Stimulated activated CD8-positive, alpha-beta memory T cell treated with anti-CD3 and anti-CD28 coated beads, Interleukin-7, amount 100 ng/mL, for 24 hours (primary cell): ENCODE measurements at places on chromosomes 4 and X.

DNA sequence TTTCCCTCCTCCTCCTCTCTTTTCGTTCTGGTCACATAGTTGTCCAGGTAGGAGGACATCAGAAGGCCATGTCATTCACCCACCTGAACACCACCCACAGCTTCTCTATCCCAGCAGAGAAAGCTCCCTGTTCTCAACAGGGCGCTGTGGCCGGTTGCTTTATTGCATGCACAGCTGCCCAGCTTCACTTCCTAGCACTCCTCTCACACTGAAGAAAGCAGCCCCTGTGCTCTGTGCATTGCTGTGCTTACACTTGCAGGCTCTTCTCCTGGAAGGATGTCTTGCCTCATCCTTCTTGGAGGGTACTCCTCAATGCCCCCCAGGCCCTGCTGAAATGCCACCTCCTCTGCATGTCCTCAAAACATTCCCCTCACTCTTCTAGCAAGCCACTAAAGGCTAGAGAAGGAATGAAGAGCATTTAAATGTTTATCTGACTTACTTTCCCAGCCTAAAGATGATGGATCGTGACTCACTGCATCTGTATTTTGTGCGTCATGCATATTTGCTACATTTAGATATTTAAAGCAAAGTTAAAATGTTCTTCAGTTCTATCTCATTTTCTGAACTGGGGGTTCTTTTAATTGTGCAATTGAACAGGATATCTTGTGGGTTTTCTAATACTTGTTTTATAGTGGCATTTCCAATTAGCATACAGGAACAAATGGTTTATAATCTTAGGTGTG, 186.4 kb upstream of the PUDP start:
- no peak for DNase-seq

GRCh38 chr4:95821867-95822266, 18.0 kb upstream of the PDHA2 start:
- no peak for DNase-seq

DNA sequence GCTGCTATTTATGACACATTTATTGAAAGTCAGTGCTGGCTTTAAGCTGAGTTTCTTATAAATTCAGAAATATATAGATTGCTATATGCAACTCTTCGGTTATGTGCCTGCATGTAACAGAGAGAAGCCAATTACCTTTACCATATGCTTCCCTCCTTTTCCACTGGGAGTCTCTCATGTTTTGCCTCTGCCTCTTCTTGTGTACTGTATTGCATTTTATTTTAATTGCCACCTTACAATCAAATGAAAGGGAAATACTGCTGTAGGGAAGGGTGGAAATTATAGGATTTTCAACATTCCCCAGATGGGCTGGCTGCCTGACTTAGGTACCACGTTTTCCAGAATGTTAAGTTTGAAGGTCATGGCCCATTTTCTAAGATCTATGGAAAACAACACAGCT, 655.4 kb upstream of the SLIT2 start:
- DNase-seq: no peak

DNA sequence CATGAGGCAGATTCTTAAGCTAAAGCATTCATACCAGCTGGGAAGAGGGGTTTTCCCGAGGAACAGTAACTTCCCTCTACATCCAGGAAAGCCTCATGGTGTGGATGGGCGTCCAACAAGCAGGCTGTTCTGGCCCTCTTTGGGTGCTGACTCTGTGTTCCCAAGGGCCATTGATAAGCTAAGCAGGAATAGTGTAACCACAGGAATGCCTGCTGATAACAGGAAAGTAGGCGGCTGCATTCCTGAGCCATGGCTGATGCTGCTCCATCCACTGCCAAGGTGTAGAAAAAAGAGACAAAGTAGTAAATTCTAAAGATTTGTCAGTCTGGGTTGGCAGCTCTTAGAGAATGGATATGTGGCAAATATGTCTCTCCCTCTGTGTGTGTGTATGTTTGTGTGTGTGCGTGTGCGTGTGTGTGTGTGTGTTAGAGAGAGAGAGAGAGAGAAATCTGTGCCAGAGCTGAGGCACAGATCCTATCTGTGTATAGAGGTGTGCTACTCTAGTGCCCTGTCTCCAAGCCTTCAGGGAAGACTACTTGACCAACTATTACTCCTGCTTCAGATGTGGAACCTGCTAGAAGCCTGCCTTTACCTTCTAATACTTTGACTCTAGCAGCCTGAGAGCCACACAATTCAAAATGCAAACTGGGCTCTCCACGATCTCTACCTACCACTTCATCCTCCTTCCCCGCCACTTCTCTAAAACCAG, 353.1 kb upstream of the NR3C2 start:
- DNase-seq: no peak

- no peak for DNase-seq
These were observed 173.8 kb upstream of the PPP1R2C start for GRCh38 chrX:42951747-42952146.

DNA sequence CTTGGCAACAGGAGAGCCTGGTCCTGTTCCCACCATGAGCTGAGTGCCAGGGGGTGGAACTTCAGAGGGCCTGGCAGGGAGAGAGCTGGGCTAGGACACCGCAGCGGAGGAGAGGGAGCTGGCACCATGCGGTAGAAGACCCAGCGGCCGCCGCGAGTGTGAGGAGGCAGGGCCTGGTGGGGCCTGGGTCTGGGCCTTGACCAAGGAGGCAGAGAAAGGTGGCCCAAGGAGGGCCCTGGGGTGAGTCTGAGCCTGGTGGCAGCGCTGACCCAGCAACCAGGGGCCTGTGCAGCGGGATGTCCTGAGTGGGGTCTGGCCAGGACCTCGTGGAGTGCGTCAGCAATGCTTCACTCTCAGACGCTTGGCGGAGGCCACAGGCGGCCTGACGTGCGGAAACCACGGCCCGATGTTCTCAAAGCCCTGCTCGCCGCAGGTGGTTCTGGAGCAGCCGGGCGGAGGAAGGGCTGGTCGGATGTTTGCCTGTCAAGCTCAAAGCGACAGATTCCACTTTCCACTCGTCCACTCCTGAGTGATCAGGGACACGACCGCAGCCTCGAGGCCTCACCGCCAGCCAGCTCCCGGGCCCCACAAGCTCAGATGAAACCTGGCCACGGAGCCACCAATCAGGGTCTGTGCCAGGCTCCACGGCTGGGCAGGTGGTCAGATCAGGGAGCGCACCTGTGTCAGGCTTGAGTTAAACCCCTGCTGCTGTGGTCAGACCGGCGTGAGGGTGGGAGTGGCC, 20.8 kb downstream of the ATP5ME start:
- no peak for DNase-seq

DNA sequence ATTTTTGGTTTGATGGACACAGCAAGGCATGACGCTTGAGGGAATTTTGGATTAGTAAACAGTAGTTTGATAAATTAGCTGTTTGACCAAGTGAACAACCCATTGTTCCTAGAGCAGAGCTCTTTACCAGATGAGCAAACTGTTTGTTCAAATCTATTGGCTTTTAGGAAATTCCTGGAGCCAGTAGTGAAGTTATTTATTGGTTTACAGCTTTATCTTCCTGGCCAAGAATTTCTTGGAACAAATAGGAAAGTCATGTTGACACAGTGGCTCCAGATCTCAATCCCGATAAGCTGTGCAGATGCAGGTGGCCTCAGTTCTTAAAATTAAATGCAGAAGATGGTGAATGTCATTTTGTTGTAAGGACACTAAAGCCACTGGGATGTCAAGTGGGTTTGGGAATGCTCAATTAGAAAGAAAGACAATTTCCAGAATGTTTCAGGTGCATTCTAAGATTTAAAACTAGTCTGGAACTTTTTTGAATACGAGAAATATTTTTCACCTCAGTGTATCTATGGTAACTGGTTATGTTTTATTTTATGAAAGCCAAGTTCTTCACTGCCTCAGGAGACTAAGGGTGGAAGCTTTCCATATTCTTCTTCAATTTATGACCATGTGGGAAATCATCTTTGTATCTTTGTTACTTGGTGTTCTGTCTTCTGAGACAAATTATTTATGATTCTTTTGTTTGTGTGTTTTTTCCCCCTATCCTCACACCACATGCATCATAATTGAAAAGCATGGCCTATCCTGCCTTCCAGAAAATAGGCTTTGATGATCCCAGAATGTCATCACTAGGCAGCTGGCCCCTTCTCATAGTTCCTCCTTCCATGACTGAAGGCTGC, 554.5 kb downstream of the STIM2 start:
- DNase-seq: no peak

DNA sequence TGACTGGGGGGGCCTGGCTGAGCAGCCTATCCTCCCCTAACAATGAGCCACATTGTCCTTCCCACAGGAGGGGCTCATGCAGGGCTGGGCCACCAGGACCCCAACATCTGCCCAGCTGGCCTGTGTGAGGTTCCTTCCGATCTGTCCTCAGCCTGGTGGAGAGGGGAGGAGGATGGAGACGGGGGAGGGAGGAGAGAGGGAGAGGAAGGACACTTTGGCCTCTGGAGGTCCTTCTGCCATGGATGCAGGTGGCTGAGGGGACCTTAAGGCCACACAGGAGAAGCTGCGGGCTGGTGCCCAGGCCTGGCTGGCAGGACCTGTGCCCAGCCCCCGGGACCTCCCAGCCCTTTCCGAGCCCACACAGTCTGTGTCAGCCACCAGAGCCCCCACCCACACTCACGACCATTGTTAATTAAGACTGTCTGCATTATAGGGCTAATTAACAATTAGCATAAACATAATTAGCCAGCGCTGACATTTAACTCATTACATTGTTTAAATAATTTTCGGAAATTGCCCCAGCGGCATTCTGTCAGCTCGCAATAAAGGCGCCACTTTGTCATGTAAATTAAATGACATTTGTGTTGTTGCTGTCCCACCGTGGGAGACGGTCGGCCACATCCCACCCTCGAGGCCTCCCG, 53.0 kb upstream of the NKX1-1 start:
- no peak for DNase-seq

GRCh38 chr4:105895583-105896460, 551 bp downstream of the NPNT start:
- no peak for DNase-seq

DNA sequence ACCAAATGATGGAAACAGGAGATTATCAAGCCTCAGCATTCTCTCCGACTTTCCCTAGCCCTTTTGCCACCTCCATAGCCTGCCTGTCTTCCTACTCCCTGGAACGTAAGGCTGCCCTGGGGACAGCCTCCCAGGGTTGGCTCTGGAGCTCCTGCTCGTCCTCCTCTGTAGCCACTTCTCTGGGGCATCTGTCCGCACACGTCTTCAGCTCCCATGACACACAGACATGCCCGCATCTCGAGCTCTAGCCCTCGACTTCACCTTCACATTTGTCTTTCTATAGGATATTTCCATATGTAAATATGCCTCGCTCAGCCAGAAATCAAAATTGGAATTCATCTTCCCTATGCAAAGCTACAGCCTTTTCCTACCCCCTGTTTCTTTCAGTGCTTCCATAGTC, 67.7 kb downstream of the TSC22D3 start:
- DNase-seq: no peak

- no peak for DNase-seq
These were observed 4.1 kb upstream of the EPGN start for GRCh38 chr4:74304095-74304625.

GRCh38 chr4:79445371-79445781, 37.3 kb upstream of the GK2 start:
- no peak for DNase-seq

GRCh38 chrX:1084689-1085088, 127.8 kb downstream of the CRLF2 start:
- DNase-seq: no peak

GRCh38 chrX:13188731-13189309, 131.0 kb downstream of the ATXN3L start:
- no peak for DNase-seq

DNA sequence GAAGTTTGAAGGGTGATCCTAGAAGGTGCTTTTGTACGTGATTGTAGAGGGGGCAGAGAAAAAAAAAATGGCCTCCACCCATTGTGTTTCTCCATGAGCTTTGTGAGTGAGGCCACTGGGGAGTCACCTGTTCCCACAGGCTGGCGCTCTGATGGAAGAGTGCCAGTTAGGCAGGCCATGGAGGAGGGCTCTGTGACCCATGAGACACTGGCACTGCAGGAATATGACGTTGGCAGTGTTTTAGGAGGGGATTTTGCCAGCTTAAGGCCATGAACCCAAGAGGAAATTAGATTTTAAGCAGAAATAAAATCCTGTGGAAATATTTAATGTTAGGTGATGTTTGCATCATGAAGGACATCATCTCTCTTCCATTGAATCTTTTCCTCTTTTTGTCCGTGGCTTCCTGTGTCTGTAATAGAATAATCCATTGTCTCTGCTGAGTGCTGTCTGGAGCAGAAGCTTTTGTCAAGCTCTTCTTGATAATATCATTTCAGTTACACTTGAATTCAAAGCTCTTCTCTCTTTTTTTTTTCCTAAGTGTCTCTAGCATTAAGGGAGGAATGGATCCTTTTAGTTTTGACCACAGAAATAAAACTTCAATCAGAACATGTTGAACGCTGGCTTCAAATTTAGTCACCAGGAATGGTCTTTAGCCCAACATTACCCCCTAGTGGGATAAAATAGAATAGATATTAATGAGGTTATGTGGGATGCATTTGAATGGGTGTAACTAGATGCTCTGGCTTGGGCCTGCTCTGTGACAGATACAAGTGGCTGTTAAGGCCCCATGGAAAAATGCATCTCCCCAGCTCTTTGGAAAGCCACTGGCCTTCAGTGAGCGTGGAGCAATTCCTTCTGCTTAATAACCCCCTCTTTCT, 41.0 kb upstream of the UCP1 start:
- DNase-seq: no peak

- no peak for DNase-seq
These were observed 113.4 kb downstream of the ANTXR2 start for GRCh38 chr4:79959652-79960051.

GRCh38 chr4:176767183-176767582, 25.5 kb downstream of the VEGFC start:
- DNase-seq: no peak

DNA sequence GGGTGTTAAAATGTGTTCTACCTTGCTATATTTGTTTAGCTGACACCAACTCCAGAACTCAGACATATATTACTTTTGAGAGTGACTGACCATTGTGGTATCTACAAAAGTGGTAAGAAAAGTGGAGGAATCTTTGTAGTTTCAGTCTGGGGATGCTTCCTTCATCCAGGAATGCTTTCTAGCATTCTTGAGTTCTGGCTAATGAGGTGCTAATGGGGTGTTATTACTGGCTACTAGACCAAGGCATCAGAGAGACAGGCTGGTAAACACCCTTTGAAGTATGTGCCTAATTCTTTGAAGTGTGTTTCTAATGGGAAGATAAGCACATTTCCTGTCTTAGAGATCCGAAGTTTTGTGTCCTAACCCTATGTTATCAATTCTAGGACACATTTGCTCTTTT, 310.4 kb downstream of the SPRY1 start:
- no peak for DNase-seq

DNA sequence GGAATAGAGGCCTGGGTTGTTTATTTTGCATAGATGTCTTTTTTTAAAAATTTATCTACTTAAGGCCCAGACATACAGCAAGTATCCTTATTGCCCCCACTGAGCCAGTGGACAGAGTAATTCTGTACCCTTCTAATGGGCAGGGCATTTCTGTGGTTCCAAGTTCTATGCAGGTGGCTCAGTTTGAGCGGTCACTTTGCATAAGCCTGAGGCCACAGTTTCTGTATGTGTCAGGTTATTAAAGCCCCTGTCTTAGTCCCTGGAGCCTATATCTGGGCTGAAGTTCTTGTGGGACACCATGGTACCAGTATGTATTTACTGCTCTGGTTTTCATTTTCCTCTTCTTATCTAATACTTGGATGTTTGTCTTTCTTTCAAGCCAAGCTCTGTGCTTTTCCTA, 168.8 kb downstream of the MID1IP1 start:
- DNase-seq: no peak

GRCh38 chr4:136737066-136737465, 795.2 kb downstream of the PCDH18 start:
- no peak for DNase-seq
